Left renal pelvis (tissue), 4 donors: ENCODE measurements at places on chromosomes 6 and 20. TPM values are rescaled to one million over a fixed set of nuclear protein-coding genes. Genes with fewer than 3 reads are reported as not detected.
A peak's percentile ranks its signal among the peaks of the same experiment; 100 is the strongest.

Gene HLA-DRA
- 82.4 TPM for polyA plus RNA-seq

Gene FAM209B
- polyA plus RNA-seq, result 0.34 TPM

DNA sequence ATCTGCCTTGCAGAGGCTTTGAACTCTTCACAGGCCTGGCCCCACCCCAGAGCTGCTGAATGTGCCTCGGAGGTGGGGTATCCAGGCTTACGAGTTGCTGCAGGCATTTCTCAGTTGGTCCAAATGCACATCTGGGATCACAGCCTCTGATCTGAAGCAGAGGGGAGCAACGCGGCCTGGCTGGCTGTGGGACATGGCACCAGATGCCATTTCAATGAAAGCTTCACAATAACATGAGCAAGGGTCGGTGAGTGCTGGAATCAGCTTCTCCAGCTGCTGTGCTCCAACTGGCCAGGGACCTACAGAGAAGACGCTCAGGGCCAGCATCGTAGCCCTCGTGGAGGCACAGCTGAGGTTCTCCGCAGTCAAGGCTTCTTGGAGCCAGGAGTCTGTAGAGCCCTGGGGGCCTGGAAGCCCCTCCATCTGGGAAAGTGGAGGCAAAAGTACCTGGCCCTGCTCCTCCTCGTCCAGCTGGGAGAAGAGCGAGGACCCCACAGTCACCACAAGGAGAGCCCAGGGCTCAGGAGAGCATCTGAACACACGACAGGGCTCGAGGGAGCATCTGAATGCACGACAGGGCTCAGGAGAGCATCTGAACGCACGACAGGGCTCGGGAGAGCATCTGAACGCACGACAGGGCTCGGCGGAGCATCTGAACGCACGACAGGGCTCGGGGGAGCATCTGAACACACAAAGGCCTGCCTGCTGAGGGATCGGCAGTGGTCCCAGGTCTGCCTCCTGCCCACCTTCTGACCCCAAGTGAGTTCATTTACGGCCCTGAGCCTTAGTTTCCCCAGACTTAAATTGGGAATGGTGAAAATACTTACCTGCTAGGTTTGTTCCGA is 165.2 kb downstream of the DLL1 start:
- DNase-seq, result no peak

GRCh38 chr6:15116889-15117288 is 129.0 kb upstream of the JARID2 start:
- no peak for DNase-seq

DNA sequence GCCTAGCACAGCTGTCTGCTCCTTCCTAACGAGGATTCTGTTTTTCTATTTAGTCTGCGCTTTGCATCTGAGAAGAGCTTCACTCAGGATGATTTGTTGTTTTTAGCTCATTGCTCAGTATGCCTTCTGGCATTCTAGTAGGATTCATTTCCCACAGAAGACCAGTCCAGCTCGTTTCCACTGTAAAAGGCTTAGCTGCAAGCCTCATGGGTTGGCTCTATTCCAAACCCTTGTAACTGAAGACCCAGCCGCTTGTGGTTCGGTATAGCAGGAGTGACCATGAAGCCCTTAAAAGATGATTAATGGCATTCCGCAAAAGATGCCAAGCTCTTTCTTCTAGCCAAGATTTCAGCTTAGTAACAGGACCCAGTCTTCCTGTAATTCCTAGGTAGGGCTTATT is 7.2 kb downstream of the ADGRF1 start:
- peak; percentile 70 for DNase-seq

DNA sequence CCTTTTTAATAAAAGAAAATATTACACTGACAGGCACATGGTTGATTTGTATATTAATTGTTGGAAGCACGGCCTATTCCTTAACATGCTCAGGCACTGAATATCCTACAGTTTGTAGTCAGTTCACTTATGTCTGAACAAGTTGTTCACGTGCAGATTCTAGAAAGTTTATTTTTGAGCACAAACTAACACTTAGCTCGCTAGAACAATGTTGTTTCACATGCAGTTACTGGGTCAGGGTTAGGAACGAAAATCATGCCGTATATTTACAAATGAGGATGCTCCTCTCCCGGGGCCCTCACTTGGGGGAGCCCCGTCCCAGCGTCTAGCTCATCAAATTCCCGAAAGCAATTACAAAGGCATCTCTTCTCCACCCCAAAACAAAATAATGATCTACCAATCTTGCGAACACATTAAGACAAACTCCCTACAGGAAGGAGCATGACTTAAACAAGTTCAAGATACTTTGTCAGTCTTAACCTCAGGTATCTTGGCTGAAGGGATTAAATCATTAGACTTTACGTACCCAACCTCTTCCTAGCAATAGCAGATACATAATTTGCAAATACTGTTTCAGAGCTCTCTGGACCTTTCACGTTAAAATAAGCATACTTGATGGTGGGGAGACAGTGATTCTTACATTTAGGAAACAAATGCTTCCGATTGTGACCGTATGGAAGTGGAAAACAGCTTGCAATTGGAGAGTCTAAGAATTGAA is 1.5 kb downstream of the MAP7 start:
- no peak for DNase-seq

Gene LGSN
- 0.26 TPM for polyA plus RNA-seq

DNA sequence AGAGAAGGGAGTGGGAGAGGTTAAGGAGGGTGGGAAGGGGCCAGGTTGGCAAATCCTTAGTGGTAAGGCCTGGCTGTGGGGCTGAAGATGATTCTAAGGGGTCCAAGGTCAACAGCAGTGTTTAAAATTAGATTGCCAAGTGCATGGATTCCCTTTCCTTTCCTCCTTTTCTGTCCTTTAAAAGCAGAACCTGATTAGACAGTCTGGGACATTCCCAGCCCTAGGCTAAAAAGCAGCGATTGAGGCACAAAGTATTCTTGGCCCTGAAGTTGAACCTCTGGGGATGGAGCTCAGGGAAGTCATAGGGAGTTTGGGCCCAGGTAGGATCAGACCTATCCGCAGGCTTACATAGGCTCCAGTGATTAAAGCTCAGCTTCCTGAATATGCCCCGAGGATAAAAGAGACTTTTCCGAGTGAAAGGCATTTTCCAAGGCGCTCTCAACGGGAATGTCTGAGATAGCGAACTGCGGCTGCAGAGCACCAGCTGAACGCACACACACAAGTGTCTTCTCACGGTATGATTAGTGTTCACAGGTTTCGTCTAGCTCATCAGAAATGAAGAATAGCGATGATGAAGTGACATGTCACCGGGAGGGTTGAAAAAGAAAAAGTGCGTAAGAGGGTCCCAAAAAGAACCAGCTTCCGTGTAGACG is 787 bp upstream of the CARMIL1 start:
- DNase-seq, result no peak

- no peak for DNase-seq
Observed at GRCh38 chr6:29826271-29826670, 1.4 kb upstream of the HLA-G start.

GRCh38 chr6:78559056-78559455 is 308.3 kb upstream of the IRAK1BP1 start:
- DNase-seq, result no peak

DNA sequence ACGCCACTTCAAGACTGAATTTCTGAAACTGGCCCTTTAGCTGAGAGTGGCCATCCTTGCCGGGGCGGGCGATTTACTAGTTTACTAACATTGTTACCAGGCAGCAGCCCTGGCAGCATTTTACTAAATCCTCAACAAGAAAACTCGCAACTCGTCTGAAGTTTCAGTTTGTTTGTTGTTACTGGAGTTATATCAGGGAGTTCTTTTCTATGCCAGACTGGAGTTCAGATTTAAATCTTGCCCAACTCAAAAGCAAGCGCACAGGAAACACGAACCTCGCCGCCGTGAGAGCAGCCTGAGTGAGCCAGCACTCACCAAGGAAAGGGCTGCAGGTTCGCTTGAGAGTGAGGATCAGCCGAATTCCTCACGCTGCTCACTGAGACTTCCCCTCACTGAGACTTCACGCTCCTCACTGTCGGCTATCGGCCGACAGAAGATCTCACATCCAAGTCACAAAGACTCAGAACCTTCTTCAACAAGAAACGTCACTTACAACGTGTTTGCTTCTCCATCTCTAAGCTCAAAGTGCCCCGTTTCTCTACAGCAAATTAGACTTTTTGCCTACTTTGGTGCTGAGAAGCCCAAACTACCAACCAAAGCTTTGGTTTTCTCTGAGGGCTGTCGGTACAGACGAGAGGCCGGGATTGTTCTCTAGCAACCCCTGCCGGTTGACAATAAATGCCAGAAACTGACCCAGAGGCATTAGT is 78.9 kb downstream of the OLIG3 start:
- DNase-seq, result peak; percentile 48

Gene NPEPL1
- 40.8 TPM for polyA plus RNA-seq

DNA sequence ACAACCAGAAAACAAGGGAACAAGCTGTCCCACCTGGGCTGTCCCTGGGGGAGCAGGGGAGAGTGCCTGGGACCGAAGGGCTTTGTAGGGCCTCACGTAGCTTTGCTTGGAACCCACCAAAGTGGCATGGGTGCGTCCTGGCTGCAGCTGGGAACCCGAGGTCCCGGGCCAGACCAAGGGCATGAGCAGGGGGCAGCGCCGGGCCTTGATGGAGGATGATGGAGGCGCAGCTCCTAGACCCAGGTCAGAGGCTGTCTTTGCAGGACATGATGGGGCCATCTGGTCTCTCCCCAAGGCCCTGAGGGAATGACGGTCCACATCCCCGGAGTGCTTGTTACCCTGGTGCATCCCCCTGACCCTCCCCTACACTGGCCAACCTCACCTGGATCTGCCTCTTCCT is 7.6 kb upstream of the OSBPL2 start:
- no peak for DNase-seq

GRCh38 chr20:10271494-10272219 is 53.0 kb downstream of the SNAP25 start:
- no peak for DNase-seq

GRCh38 chr6:130600880-130601341 is 226.3 kb upstream of the SMLR1 start:
- no peak for DNase-seq

GRCh38 chr20:7627734-7628663 is 312.3 kb downstream of the HAO1 start:
- peak; percentile 6 for DNase-seq

DNA sequence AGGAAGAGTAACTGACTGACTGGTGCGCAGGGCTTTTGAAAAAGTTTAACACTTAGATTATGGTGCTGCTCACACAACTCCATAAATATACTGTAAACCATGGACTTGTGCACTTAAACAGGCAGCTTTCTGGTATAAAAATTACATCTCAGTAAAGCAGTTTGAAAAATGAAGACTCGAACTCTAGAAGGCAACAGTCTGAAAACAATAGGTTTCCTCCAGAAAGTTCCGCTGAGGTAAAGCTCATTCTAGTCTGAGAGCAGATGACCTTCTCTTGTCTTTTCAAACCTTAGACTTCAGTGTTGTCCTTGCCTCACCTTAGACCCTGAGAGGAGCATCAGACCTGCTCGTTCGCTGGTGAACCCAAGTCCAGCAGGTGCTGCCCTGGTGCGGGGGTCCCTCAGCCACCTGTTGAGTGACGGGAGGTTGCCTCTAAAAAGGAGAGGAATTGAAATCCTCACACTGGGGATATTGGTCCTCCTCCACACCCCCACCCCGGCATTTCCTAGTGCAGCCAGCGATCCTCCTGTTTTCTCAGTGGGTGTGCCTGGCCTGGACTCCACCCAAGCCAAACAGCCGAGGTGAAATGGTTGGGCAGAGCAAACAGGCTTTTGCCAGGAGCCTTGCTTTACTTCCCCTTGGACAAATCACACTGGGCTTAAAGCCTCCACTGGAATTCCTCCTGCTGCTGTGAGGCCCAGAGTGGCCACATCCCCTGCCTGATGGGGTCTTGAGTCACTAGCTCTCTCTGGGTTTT is 14.7 kb upstream of the PYGB start:
- DNase-seq, result no peak

DNA sequence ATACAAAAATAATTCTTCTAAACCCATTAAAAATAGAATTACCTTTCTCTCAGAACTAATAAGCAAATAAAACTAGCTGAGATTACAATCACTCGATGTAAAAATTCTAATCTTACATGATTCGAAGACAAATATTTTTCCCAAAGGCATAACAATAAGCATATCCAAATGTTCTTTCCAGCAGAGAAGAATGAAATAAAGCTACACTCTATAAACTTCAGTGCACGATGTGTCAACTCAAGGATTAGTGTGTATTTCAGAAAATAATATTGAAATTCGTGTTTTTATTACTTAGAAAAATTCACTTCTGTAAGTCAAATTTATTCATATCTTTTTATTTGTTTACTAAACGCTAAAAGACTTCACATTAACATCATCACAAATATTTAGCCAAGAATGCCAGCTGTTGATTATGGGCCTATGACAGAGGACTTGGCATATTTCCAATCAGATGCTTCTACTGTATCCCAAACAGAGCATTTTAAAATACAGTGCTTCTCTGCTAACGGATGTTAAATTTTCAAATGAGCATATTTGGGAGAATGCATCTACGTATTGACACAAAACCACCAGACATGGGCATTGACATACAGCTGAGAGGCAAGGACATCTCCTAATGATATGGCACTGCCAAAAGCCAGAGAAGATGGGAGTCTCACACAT is 54.7 kb upstream of the PDE7B start:
- no peak for DNase-seq

DNA sequence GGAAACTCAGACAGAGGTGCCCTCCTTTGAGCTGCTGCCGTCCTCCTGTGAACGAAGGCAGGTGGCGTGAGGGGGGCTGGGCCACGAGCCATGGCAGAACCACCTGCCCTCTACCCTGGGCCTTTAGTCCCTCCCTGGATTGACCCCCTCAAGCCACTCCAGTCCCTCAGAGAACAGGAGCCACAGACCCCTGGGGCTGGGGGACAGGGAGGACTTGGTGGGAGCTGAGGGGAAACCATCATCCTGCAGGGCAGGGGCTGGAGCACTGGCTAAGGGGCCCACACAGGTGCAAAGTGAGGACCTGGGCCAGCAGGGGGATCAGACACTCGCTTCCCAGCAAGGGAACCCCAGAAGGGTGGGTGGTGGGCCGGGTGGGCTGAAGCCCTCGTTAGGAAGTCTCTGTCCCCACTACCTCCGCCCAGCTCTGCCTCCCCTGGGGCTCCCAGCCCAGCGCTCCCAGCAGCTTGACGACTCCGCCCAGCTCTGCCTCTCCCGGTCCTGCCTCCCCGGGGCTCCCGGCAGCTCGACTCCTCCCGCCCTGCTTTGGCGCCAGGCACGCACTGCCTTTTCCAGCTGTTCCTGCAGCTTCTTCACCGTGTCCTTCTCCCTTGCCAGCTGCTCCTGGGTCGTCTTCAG is 44.4 kb downstream of the DSTN start:
- DNase-seq, result no peak

GRCh38 chr6:117655380-117655779 is 19.9 kb upstream of the NUS1 start:
- no peak for DNase-seq

DNA sequence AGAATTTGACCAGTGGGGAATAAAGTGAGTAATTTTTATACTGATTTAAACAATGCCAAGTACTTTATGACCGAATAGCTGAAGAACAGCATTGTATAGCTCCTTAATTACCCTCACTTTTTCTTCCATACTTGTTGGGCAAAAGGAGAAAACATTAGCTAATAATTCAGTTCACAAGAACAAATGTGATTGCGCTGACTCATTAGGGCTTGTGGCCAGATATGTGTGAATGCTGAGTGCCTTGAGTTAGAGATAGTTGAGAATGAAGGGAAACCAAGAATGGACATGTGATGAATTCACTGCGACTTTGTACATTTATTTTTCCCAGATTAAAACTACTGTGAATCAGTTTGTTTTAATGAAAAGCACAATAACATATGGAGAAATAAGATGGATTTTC is 669.4 kb downstream of the TFAP2A start:
- DNase-seq, result no peak

- DNase-seq, result no peak
Observed at GRCh38 chr6:129473546-129473945, 236.4 kb downstream of the ARHGAP18 start.
